ENCODE measurements at places on chromosomes 7 and 10. TPM values are rescaled to one million over a fixed set of nuclear protein-coding genes. Genes with fewer than 3 reads are reported as not detected.

DNA sequence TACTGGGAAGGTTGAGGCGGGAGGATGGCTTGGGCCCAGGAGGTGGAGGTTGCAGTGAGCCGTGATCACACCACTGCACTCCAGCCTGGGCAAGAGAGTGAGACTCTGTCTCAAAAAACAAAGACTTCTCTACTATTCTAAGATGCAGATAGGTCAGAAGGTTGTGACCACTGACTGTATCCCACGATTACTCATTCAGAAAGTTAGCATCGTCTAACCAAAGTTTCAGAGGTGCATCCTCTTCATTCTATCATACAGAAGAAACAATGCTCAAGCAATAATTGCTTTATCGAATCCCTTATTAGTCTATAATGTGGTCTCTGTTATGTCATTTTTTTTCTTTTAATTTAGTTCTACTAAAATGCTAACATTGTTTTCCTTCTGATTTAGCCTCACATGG is 348.7 kb upstream of the LRGUK start:
- H3K27ac ChIP-seq = no peak overlapping the region
- H3K27me3 ChIP-seq = no peaks in the 10 kb centered on the region
- no peak overlapping the region for H3K4me3 ChIP-seq
- no peak for DNase-seq
- H3K4me1 ChIP-seq = no peaks in the 10 kb centered on the region

DNA sequence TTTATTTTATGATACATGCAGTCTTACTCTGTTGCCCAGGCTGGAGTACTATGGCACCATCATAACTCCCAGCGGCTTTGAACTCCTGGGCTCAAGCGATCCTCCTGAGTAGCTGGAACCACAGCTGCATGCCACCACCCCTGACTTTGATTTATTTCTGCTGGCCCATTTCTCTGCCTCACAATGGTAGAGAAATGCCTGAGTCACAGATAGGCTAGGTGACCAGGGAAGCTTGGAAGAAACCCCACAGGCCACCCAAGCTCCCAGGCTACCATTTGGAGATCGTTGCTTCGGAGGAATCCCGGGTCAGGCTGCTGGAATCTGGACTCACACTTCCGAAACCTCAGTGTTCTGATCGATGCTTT is 17.4 kb upstream of the BAIAP2L1 start:
- no peak overlapping the region for H3K4me3 ChIP-seq
- no peaks in the 10 kb centered on the region for H3K4me1 ChIP-seq
- no peak overlapping the region for H3K27ac ChIP-seq
- no peaks in the 10 kb centered on the region for H3K36me3 ChIP-seq

DNA sequence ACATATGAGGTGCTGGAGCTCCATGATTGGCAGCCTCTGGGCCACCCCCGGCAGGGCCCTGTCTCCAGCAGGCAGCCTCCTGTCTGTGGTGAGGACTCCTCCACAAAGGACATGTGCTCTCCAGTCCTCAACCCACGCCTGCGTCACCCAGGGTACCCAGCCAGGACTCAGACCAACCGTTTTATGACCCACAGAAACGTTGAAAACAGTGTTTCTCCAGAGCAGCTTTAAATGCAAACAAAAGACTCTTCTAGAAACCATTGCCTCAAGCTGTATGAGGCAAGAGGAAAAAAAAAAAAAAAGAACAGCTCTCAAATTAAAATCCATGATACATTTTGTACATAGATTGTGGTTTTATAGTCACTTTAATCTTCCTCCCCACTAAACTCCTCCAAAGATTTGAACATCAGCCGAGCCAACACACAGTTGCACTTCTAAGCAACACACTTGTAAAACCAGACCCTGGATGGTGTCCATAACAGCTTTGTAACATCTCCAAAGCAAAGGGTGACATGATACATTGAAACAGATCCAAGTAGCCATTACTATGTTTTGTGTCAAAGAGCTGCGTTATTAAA is 175.0 kb upstream of the LYZL2 start:
- no peak overlapping the region for H3K4me3 ChIP-seq
- no peaks in the 10 kb centered on the region for H3K36me3 ChIP-seq
- peak overlapping the region; percentile 36 for H3K27ac ChIP-seq
- H3K27me3 ChIP-seq = no peaks in the 10 kb centered on the region
- peak; percentile 90 for DNase-seq

DNA sequence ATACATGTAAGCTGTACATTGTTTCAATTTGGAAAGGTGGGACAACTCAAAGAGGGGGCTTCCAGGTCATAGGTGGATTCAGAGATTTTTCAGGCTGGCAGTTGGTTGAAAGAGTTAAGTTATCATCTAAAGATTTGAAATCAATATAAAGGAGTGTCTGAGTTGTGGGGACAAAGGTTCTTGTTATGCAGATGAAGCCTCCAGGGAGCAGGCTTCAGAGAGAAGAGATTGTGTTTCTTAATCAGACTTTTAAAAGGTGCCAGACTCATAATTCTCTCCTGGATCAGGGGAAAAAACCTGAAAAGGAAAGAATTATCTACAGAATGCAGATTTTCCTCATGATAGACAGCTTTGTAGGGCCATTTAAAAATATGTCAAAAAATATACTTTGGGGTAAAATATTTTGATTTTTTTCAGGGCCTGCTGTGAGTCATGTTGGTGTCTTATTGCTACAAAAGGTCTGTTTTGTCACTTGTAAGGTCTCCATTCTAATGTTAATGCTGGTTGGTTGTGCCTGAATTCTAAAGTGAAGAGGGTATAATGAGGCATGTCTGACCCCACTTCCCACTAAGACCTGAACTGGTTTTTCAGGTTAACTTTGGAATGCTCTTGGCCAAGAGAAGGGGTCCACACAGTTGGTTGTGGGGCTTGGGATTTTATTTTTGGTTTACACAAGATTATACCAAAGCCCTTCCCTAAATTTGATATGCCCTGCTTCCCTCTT is 52.7 kb upstream of the PRSS1 start:
- H3K4me1 ChIP-seq = no peaks in the 10 kb centered on the region
- no peaks in the 10 kb centered on the region for H3K27me3 ChIP-seq
- DNase-seq = no peak
- H3K36me3 ChIP-seq = no peaks in the 10 kb centered on the region

- no peak overlapping the region for H3K27ac ChIP-seq
- no peaks in the 10 kb centered on the region for H3K4me1 ChIP-seq
- no peak for DNase-seq
- no peak overlapping the region for H3K4me3 ChIP-seq
- no peaks in the 10 kb centered on the region for H3K36me3 ChIP-seq
Observed at GRCh38 chr7:129522088-129522970, 20.0 kb downstream of the SMKR1 start.

DNA sequence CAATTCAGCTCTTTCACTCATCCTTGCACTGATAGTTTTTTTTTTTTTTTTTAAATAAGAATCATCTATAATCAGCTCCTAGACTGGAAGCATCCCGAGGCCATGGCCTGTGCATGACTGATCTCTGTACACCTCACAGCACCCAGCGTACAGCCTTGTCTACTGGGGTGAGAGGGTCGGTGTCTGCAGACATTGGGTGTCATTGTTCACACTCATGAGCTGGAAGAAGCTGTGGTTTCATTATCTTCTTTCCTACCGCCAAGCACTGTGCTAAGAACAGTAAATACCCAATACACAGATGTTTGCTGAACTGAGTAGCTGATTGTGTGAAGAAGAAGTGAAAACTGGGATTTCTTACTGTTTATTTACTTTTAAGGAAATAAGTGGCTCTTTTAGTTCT is 123.6 kb downstream of the CLEC2L start:
- no peaks in the 10 kb centered on the region for H3K36me3 ChIP-seq
- peaks cover 11% of the 10 kb centered on the region for H3K4me1 ChIP-seq
- DNase-seq = no peak
- H3K27ac ChIP-seq = peak overlapping the region; percentile 55
- H3K4me3 ChIP-seq = no peak overlapping the region

GRCh38 chr7:29328045-29328444 is 133.5 kb downstream of the CHN2 start:
- no peaks in the 10 kb centered on the region for H3K36me3 ChIP-seq
- H3K27me3 ChIP-seq = no peaks in the 10 kb centered on the region
- no peak overlapping the region for H3K27ac ChIP-seq

Gene LRRC72
- total RNA-seq = not detected

Gene IL6
- 5.5 TPM for total RNA-seq

Gene NANOS1
- 0.74 TPM for total RNA-seq

Gene ENTPD1
- 20.9 TPM for total RNA-seq

Gene CNPY1
- not detected for total RNA-seq

Gene ZPBP
- total RNA-seq = 0.85 TPM

Gene GOLGA7B
- total RNA-seq = 1.0 TPM
